CD4-positive, alpha-beta T cell treated with Interleukin-17A for 4 hours (primary cell): ENCODE measurements at places on chromosomes 7 and 10.

DNA sequence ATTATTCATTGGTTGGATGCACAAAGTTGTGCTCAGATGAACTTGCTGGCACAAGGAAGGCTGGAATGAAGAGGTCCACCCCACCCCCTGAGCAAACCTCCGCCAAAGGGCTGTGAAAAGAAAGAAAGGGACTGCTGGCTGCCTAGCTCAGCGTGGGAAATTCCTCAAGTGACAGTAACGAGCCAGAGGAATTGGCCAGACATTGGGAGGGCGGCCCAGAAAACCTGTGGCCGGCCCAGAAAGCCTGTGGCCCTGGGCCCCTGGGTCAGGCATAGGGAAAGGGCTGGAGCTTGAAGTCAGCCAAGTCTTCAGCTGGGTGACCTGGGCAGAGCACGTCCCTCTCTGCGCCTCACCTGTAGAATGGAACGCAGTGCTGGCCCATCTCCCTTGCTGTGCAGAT, 30.6 kb upstream of the CTBP2 start:
- no peak for DNase-seq

DNA sequence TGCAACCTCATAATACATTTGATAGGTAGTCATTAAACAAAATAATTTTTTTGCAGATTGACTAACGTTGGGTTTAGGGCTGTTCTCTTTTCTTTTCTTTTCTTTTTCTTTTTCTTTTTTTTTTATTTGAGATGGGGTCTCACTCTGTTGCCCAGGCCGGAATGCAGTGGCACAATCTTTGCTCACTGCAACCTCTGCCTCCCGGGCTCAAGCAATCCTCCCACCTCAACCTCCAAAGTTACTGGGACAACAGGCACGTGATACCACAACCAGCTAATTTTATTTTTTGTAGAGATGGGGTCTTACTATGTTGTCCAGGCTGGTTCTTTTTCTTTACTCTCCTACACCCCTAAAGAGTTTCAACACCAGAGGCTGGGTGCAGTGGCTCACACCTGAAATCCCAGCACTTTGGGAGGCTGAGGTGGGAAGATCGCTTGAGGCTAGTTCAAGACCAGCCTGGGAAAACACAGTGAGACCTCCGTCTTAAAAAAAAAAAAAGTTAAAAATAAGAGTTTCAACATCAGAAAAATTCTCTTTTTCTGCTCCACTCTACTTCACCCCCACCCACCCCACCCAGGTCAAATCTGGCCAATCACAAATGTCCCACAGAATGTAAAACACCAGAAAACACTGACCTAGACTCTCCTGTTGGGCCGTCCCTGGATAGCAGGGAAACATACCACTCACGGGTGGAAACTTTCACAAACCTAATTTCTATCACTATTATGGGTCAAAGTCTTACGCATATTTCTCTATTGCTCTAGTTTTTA, 3.0 kb downstream of the HIP1 start:
- no peak for DNase-seq

DNA sequence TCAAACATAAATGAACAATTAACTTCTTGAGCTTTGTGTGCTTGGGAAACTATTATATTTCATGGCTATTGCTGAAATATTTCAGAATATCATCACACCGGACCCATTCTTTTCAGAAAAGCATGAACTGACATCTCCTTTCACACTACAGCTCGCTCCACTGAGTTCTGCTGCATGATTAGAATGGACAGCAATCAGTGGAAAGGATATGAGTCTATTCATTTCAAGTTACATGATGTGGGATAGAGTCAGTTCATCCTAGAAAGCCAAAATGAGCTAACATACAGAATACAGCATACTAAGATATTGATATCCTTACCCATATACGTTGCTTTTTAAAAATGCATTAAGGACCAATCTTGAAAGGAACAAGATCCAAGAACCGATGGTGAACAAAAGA, 1.1 kb upstream of the FAM53B start:
- DNase-seq, result no peak

- DNase-seq, result peak; percentile 5
Observed at GRCh38 chr7:98733036-98733435, 116.0 kb downstream of the NPTX2 start.

GRCh38 chr7:22447762-22448161, 52.2 kb downstream of the STEAP1B start:
- no peak for DNase-seq

DNA sequence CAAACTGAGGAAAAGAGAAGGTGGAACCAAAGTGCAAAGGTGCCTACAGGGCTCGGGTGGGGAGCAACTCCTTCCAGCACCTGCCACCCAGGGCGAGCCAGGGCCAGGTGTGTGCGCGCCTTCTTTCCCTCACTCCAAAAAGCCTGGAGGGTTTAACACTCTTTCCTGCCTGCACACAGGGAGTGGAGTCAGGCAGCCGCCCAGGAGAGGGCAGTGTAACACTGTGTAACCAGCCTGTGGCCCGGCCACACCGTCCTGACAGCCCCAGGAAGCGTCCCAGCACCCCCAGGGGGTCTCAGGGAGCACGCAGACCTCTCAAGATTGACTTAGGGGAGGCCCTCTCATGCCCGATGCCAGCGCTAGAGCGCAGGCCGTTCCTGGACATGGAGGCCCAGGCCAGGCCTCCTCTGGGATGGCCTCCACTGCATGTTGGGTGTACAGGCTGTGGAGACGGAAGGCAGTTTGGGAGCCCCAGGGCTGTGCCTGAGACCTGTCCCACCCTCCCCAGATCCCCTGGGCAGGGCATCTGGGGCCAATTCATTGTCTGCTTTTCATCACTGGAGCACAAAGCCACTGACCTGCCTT, 13.4 kb downstream of the BRI3 start:
- peak; percentile 35 for DNase-seq

GRCh38 chr10:3493621-3494020, 291.4 kb downstream of the KLF6 start:
- DNase-seq, result no peak

DNA sequence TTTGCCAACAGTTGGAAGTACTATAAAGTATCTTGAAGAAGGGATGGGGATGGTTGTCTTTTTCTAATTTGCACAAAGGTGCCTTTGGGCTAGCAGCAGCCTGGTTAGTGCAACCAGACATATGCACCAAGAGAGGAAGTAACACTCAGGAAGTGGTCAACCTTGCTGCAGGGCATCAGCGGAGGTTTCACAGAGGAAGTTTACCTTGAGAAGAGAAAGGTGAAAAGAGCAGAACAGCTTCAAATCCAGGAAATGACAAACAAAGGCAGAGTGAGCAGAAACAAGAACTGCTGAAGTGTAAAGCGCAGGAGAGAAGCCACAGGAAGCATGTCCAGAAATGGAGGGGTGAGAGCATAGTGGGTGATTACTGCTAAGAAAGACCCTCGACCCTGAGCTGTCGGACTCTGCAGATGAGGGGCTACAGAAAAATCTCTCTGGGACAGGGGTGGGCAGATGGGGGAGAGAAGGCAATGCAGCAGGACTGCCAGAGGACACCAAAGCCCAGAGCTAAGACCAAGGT, 66.9 kb downstream of the STK17A start:
- DNase-seq, result peak; percentile 75

DNA sequence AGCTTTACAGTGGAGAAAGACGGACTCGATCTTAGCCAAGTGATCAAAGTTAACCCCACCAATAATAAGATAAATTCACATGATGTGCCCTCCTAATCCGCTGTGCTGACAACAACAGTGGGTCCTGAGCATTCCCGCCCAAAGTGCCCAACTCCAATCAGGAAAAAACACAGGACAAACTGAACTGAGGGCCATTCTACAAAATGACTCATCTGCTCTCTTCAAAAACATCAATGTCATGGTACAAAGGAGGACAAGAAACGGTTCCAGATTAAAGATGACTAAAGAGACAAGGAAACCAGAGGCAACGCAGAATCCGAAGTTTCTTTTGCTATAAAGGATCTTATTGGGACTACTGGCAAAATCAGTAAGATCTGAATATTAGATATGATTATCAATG, 79.4 kb downstream of the CTBP2 start:
- no peak for DNase-seq

GRCh38 chr7:142158736-142159496, 47.4 kb downstream of the MGAM2 start:
- no peak for DNase-seq

- DNase-seq, result no peak
Observed at GRCh38 chr7:38147005-38147404, 31.0 kb upstream of the STARD3NL start.

- no peak for DNase-seq
Observed at GRCh38 chr10:9382533-9382866, 1328.0 kb downstream of the GATA3 start.

GRCh38 chr10:71613261-71613777, 106.3 kb downstream of the C10orf105 start:
- no peak for DNase-seq

GRCh38 chr10:83943920-83944319, 195.4 kb upstream of the GHITM start:
- DNase-seq, result no peak

GRCh38 chr7:152072421-152072820, 46.9 kb downstream of the GALNT11 start:
- no peak for DNase-seq

GRCh38 chr10:9762966-9763656, 1254.6 kb upstream of the CELF2 start:
- no peak for DNase-seq

DNA sequence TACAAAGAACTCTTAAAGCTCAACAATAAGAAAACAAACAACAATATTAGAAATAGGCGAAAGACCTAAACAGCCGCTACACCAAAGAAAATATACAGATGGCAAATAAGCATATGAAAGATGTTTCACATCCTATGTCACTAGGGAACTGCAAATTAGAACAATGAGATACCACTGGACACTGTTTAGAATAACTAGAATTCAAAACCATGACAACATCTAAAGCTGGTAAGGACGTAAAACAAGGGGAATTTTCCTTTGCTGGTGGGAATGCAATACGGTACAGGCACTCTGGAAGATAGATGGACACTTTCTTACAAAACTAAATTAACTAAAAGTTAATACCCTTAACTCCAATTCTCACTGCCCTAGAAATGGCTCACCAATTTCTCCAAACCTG, 44.5 kb downstream of the THSD7A start:
- no peak for DNase-seq

DNA sequence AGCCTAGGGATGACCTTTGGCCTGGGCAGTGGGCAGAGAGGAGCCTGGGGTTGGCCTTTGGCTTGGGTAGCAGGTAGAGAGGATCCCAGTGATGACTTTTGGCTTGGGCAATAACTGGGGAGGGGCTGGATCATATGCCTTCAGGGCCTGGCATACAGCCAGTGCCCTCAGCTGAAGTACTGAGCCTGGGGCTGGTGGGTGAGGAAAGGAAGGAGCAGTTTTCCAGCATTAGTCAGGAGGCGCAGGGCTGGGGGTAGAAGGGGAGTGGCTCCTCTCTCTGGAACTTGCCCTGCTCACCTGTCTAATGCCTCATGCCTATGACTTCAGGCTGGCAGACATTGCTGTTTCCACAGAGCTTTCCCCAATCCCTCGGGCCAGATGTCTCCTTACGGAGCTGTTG, 15.2 kb upstream of the COMTD1 start:
- no peak for DNase-seq

GRCh38 chr7:108454674-108455550, 1.3 kb downstream of the NRCAM start:
- peak; percentile 5 for DNase-seq

GRCh38 chr7:90715067-90715466, 118.9 kb downstream of the CDK14 start:
- no peak for DNase-seq

DNA sequence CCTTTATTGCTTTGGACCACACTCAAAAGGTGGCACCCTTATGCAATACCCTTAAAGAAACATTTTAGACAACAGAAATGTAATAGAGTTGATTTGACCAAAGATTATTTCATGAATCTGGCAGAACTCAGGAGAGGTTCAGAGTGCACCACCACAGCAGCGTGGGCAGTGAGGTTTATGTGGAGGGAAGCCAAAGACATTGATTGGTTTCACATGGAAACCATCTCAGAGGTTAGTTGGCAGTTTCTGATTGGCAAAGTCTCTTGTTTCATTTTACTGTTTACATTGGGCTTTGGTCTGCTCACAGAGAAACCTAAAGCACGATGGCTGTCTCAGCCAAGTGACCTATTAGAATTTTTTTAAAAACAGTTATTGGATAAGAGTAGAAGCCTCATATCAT, 101.3 kb downstream of the SDHAF3 start:
- DNase-seq, result no peak

DNA sequence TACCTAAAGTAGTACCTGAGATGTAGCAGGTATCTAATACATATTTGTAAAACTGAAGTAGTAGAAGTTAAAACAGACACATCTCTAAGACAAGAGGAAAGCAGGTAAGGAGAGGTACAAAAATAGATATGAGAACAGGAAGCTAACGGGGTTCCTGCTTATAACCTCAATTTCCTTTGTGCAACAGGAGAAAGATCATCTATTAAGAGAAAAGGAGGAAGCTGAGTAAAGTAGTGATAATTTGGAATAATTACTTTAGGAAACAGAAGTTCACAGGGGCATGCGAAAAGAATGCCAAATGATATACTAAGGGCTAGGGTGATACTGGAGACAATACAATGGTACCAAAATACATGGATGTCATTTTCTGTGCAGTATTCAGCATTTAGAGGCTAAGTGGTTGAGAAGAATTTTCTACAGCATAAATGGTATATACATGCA, 108.7 kb downstream of the NRBF2 start:
- no peak for DNase-seq

DNA sequence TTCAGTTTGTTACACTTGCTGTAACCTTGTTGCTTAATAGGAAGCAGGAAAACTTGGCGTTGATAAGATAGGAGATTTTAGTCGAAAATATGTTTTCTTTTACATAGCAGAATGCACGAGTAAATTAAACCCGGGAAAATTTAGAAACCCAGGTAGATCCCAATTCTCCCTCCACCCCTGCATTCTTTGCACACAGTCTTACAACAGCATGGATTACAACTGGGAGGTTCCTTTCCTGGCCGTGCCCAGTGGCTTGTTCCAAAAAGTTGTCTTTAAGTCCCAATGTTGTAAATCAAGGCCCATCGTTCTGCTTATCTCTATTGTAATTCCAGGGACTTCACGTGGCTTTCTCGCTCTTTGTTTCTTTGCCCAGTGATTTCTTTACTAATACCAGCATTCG, 1.1 kb upstream of the DPY19L1 start:
- DNase-seq, result no peak

DNA sequence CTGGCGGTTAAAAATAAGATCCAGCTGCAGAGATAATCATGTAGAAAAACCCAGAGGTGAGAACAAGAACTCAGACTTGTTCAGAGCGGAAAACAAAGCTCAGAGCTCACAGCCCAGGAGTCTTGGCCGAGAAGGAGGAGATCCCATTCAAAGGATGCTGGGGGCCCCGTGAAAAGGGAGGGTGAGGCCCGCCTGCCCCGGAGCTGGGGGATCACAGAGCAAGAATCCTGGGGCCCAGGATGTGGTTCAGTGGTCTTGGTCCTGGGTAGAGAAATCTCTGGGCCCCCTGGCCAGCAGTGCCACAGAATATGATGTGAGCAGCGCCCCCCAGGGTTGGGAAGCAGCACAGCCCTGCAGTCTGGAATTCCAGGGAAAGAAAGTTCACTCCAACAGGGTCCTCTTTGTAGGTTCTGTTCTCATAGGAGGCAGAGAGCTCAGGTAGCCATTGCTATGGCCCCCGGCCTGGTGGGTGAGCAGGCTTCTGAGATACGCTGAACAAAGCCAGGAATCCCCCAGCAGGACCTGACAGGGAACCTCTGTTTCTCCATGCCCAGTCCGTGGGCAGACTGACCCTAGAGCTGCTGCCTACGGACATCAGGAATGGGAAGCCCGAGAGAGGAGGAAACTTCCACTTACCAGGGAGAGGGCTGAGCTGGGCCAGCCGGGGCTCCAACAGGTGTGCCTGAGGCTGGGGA, 77.7 kb upstream of the GNA12 start:
- no peak for DNase-seq

GRCh38 chr7:112160130-112160770, 45.9 kb downstream of the DOCK4 start:
- DNase-seq, result no peak

- DNase-seq, result peak; percentile 89
Observed at GRCh38 chr10:114304571-114305421, 65.7 kb downstream of the VWA2 start.
